ENCODE measurements at places on chromosomes 1 and 21. TPM values are rescaled to one million over a fixed set of nuclear protein-coding genes. Genes with fewer than 3 reads are reported as not detected.
A peak's percentile ranks its signal among the peaks of the same experiment; 100 is the strongest.

IFNGR2 gene
- total RNA-seq = 21.9 TPM

OR2AK2 gene
- total RNA-seq = 0.35 TPM

AIRE gene
- total RNA-seq = not detected

VSIG8 gene
- total RNA-seq = not detected

KCND3 gene
- 0.10 TPM for total RNA-seq

CHRM3 gene
- total RNA-seq = 13.8 TPM

FMO5 gene
- 0.35 TPM for total RNA-seq

PRKAA2 gene
- total RNA-seq = 8.8 TPM

DNA sequence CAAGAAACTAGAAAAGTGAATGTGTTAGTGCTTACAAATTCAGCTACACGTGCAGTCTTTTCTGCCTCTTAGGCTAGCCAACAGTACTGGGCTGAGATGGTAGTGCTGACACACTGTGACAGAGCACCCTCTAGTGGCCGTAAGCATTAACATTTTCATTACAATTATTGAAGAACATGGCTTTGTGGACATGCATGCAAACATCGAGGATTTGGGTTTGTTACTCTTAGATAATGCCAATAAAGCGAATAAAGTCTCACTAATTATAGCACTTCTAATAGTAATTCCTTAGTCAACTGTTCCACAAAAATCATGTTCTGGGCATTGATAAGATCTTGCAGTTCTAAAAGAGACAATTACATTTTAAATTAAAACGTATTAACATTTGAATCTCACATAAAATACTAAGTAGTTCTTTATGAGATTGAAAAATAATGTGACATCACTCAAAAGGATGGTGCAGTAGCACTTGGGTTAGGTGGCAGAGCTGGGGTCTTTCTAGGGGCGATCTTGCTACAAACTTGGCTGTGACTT, 47.1 kb downstream of the MYSM1 start:
- DNase-seq = peak; percentile 90

- no peak for DNase-seq
Measured at GRCh38 chr1:209431813-209432442, 151.6 kb upstream of the CAMK1G start.

DNA sequence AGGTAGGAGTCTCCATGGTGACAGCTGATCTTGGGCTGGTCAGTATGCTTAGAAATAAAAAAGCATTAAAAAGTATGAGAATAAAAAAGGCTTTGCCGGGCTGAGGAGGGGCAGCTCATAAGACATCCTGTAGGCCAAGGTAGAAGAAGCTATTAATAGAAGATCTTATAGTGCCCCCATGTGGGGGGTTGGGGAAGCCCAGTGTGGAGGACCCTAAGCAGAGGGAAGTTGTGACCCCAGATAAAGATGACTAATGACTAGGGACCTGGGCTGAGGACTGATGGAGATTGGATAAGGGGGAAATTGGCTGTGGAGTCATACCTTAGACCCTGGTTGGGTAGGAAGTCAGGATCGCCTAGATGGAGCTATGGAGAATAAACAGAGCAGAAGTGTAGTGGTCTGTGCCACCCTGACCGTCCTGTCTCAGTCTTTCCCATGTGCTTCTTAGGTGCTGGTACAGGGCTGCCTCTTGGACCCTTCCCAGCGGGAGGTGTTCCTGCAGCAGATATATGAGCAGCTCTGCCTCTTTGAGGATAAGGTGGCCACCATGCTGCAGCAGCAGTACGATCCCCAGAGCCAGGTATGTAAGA, 25.0 kb downstream of the SZT2 start:
- DNase-seq = peak; percentile 91

DNA sequence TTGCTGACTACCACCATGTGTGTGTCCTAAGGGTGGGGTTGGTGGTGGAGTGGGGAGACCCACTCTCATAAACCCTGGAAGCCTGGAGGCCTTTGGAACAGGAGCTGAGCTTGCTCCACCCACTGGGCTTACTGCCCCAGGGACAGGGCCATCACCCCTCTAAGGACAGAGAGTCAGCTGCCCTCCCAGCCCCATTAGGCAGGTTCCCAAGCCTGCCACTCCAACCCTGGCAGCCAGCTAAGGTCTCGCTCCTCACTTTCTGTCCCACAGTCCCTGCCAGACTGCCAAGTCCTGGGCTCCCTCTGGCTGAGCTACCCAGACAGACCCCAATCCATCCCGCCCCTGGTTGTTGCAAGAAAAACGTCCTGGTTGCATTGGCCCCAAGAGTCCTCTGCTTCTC, 3.8 kb downstream of the NT5C1A start:
- no peak for DNase-seq

GRCh38 chr21:42429856-42430255, 26.2 kb downstream of the UBASH3A start:
- DNase-seq = peak; percentile 41

- no peak for DNase-seq
Measured at GRCh38 chr1:9143250-9143649, 14.3 kb upstream of the GPR157 start.

- DNase-seq = no peak
Measured at GRCh38 chr1:61433646-61434045, 291.3 kb downstream of the TM2D1 start.

DNA sequence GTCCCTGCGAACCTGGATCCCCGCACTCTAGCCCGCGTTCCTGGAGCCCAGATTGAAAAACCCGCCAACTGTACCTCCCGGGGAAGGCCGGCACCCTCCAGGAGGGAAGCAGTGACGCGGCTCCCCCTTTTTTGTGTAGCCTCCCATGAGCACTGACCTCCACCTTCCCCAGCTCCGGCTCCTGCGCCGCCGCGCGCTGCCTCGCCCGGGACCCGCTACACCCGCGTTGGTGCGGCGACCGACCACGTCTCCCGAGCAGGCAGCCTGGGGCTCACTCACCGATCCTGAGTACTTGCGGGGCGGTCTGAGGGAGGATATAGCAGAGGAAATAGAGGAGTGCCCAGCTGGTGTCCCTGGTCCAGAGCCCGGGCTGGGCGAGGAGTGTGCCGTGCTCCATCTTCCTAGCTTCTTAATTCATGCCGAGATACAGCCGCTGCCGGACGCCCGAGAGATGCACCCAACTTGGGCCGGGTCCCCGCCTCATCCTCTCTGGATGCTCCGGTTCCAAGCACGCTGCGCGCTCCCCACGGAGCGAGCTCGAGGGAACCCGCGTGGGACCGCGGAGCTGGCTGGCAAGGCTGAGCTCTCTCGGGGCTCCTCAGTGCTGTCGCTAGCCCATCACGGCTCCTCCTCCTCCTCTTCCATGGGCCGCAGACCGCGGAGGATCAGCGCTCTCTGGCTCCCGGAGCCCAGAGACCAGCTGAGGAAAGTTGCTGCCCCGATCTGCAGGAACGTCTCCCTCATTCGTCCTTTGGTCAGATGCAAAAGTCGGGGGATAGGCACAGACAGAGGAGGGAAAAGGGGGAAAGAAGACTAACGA, 482 bp downstream of the GRIK1 start:
- peak; percentile 53 for DNase-seq

DNA sequence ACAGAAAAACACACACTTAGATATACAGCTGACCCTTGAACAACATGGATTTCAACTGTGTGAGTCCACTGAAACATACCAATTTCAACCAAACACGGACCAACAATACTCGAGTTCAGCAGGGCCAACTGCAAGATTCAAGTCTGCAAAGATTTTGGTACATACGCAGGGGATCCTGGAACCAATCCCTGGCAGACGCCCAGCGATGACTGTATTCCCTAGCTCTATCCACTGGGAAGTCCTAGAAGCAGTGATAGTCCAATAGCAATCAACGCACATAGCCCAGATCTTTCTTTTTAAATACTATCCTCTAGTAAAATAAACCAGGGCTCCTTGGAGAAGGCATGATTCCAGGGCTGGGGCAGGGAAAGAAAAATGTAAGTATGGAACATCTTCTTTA, 9.0 kb downstream of the DDX59 start:
- no peak for DNase-seq

DNA sequence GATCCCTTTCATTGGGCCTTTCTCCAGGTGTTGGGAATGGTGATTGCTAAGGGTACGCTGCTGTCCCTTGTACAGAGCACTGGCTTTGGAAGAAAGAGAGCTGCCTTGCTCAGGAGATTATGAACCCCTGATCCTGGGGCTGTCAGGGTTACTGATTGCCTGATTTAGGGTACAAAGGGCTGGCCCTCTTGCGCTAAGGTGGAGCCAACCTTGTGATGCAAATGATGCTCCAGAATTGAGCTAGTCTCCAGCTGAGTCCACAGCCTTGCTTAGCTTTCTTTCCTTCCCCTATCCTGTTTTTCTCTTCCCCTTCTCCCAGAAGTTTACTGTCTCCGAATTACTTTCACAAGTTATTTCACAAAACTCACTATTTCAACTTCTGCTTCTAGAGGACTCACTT, 334.7 kb downstream of the AMY1C start:
- peak; percentile 36 for DNase-seq

DNA sequence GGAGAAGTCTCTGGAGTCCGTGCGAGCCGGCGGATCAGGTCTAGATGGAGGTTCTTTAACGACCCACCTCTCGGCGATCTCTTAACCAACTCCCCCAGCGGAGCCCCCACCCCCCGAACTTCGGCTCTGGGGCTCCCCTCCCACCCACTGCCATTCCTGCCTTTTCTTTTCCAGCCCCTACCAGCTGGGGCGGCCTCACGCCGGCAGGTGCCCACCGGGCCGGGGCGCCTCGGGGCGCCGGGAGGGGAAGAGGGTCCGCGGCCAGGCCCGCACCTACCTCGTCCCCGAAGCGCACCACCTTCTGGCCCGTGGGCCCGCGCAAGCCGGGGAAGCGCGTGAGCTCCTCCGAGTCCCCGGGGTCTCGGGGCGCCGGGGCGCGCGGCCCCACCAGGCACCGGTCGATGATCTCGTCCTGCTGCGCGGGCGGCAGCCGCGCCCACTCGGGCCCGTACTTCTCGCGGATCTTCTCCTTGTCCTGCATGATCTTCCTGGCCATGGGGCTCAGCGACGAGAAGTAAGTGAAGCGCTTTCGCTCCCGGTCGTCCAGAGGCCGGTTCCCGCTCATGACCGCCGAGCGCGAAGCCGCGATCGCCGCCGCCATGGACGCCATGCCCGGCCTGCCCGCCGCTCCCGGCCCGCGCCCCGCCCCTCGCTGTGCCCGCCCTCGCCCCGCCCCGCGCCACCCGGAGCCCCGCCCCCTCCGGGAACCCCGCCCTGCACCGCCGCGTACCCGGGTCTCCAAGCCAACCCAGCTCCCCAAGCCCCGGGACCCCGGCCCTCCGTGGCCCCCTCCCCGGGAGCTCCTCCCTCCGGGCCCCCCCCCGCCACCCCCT, at the start of gene C1orf198:
Gene C1orf198, minus strand, starts transcription at position 619 of the 833 bp plus-strand sequence. Its CDS starts 9 bp downstream, at position 610.
- DNase-seq = peak; percentile 72

DNA sequence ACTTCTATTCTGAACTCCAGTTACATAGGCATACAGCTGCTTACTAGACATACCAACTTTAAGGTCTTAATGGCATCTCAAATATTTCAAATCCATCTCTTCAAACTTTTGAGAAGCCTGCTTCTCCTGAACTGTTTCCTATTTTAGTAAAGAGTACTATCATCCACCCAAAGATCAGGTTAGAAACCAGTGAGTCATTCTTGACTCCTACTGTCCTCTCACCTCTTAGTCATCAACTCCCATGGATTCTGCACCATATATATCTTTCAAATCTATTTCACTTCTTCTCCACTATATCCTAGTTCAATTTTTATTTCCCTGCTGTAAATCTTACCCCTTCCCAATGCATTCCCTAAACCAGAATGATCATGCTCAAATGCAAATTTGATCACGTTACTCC, 18.1 kb upstream of the BEND5 start:
- no peak for DNase-seq

DNA sequence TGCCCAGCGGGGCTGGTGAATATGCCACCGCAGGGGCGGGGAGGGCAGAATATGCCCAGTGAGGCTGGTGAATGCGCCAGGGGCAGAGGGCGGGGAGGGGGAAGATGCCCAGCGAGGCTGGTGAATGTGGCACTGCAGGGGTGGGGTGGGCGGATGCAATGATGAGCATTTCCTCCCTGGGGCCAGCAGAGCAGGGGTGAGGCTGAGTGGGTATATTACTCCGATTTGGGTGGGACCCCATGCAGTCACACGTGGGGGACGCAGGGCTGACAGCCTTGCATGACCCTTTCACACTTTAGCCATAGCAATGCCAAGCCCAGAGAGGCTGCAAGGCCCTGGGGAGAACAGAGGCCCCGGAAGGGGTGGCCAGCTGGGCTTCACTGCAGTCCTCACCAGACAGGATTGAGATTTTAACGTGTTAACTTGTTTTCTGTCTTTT, 9.3 kb upstream of the SLX9 start:
- DNase-seq = no peak

- DNase-seq = no peak
Measured at GRCh38 chr1:46027788-46028573, 104.4 kb downstream of the PIK3R3 start.

DNA sequence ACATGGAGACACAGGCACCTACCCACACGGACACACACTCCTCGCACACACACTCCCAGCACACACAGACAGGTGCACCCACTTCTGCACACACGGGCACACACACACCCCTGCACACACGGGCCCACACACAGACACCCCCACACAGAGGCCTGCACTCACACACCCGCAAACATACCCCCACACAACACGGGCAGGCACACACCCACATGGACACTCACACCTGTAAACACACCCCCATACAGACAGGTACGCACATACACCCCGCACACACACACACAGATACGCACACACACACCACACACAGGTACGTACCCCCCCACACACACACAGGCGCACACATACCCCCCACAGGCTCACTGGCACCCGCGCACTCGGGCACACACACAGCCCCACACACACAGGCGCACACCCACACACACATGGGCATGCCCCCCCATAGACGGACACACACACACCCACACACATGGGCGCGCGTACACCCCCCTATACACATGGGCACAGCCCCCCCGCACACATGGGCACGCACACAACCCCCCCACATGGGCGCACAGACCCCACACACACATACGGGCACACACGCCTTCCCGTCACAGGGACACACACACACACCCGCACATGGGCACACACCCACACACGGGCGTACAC, 6.1 kb downstream of the ATAD3A start:
- DNase-seq = no peak

DNA sequence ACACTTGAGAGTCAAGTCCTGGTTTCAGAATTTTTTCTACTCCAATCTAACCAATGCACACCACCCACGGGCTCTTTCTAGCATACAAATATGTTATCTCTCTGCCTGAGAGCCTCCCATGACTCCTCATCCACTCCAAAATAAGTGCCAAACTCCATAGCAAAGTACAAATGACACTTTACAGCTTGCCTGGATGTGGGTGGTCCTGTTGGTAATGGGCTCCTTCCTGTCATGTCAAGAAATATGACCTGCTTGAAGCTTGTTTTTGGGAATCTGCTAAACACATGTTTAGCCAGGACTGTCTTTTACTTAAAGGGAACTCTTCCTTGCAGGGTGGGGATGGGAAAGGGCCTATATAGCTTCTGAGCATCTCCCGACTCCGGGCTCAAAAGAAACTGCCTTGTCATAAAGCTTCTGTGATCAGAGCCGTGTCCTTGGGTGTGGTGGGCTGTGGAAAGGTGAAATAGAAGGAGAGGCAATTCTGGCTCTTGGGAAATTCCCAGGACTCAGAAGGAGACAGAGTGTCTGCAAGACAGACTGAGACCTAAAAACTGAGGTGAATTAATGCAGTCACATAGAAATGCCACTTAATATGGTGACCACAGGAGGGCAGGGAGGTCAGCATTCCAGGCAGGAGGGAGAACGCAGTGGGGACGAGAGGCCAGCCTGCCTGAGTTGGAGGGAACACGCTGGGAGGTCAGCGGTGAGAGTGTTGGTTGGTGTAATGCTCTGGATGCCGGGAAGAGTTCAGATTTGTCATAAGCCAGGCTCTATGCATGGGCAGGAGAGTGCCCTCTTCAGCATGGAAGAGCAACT, 6.1 kb upstream of the IGFN1 start:
- DNase-seq = peak; percentile 80

GRCh38 chr1:203649999-203650836, 23.6 kb downstream of the ATP2B4 start:
- peak; percentile 87 for DNase-seq

GRCh38 chr1:53371851-53372250, 44.0 kb upstream of the LRP8 start:
- DNase-seq = no peak
